ENCODE measurements at places on chromosomes 5 and 9.

DNA sequence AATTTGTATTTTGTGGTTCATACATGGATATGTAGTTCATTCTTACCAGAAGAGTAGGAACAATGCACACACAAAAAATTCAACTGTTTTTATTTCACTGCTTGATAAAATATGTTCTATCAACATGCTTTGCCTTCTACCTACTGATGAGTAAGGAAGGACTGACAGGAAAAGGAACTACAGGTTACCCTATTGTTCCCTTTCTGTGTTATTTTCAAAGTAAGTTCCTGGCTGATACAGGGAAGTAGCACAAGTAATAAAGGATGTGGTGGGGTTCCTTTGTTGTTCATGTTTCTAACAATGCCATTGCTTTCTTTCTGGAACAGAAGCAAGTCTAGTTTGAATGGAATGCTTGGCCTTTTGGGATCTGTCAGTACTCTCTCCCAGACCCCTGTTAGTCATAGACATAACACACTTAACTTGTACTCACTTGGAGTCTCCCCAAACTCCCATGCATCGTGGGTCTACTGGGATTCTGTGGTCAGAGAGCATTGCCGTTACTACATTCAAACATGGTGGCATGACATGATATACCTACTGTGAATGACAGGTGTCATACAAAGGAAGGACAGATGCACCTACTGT, 20.2 kb upstream of the ALDOB start:
- no peak for DNase-seq

GRCh38 chr9:96344458-96345180, 38.9 kb downstream of the SLC35D2 start:
- DNase-seq, result peak; percentile 97

- DNase-seq, result no peak
Observed at GRCh38 chr5:171524466-171524865, 105.0 kb downstream of the FGF18 start.

DNA sequence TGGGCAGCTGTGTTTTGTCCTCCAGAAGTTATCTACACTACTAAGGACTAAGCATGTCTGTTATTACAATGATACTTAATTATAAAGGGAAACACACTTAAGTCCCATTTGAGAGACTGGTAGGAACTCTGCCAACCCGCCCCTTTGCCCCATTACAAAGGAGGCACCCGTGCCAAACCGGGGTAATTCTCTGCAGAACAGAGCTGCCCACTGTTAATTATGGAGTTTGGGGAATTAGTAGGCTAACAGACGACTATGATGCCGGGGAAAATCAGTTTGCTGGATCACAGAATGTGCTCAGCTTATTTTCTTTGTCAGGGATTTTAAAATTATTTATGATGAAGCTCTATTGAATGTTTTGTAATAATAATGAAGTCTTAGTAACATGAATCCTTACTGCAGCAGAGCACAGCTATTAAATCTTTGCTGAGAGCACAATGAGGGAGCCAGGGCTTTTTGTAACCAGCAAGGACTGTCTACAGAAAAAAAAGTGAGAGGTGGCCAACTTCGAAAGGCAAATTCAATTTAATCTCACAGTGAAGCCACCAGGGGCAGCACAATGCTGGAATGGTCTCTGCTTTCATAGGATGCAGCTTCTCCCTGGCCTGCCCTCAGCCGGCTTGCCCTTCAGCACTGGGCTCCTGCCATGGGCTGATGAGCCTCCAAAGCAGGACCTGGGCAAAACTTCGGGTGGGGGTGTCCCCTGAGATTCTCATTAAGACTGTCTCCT, 134.5 kb downstream of the GNAQ start:
- DNase-seq, result no peak

- no peak for DNase-seq
Observed at GRCh38 chr5:132449060-132449459, 41.5 kb downstream of the IRF1 start.

DNA sequence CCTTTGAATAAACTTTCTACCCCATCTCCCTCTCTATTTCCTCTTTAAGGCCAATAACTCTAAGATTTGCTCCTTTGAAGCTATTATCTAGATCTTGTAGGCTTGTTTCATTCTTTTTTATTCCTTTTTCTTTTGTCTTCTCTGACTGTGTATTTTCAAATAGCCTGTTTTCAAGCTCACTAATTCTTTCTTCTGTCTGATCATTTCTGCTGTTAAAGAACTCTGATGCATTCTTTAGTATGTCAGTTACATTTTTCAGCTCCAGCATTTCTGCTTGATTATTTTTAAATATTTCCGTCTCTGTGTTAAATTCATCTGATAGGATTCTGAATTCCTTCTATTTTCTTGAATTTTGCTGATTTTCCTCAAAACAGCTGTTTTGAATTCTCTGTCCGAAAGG, 15.3 kb upstream of the LIX1 start:
- DNase-seq, result no peak

DNA sequence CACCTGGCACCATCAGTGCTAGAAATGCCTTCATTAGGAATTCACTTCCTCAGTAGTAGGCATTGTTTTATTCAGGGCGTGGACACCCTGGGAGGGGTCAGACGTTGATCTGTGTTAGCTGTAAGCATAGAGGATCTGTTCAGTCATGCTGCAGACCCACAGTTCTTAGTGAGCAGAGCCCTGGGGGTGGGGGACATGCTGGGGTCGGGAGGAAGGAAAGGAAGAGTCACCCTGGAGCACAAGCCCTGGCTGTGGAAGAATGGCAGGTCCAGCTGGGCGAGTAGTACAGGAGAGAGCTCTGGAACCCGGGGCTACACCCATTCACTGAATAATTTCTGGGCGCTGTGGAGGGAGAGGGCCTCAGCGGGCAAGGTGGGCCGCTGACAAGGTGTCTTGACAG, 172.5 kb downstream of the FSTL4 start:
- DNase-seq, result no peak

DNA sequence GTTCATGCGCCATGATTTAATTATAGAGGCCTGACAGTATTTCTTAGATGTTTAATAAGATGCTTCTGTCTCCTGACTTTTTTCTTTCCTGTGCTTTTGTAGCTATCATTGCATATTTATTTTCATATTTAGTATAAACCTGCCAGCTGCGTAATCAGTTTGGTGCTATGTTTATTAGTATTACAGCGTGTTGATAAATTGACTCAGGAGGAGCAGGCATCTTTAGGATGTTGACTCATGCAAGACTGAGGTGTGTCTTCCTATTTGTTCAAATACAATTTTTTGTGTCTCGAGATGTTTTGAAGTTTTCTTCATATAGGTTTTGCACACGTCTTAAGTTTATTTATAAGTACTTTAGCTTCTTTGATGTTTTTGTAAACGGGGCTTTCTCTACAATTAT, 35.9 kb upstream of the EXOC3 start:
- no peak for DNase-seq

DNA sequence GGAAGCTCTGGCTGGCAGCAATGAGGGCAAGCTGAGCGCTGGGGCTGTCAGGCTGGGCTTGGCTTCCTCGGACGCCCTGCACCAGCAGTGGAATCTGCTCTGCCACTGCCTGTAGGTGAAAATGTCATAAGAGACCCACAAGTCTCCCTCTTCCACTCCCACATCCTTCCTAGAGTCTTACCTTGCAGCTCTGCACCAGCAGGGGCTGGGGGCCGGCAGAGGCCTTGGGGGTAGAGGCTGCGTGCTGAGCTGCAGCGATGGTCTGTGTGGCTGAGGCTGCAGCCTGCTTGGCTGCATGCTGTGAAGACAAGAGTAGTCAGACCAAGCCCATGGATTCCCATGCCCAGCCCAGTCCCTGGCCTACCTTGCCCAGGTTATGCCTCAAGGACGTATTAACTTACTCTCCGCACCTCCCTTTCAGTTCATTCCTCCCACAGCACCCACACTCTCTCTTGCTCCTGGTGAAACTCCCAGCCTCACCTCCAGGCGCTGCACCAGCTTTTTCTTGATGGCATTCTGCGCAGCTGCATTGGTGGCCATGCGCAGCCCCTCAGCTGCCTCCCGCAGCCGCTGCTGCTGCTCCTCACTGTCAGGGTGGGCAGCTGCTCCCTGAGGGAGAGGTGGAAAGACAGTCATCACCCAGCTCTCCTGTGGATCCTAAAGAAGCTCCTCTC, 17.3 kb downstream of the TLN1 start:
- no peak for DNase-seq

- no peak for DNase-seq
Observed at GRCh38 chr9:126806336-126806735, 1.5 kb downstream of the ZBTB43 start.

- DNase-seq, result no peak
Observed at GRCh38 chr5:35248843-35249780, 18.8 kb upstream of the PRLR start.

DNA sequence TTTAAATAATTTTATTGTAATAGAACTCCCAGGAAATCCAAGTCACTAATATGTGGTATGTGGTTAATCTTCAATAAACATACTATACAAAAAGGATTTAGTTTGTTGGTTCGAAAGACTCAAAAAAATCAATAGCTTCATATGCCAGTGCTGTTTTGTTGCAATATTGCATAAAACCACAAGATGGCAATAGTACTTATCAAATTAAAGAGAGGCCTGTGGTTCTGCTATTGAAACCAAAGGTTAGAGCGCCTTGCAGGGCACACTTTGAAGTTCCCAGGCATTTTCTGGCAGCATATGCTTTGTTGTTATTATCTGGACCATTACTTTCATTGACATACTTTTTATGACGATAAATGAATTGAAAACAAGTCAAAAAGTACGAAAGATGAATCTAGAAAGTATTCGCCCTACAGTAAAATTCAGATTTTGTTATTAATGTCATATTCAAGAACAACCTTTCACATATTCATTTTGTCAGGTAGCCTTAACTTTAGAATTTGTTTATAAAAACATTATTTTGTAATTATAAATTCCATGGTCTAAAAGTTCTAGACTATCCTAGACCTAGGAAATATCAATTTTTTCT, 316.3 kb downstream of the MCTP1 start:
- peak; percentile 37 for DNase-seq

DNA sequence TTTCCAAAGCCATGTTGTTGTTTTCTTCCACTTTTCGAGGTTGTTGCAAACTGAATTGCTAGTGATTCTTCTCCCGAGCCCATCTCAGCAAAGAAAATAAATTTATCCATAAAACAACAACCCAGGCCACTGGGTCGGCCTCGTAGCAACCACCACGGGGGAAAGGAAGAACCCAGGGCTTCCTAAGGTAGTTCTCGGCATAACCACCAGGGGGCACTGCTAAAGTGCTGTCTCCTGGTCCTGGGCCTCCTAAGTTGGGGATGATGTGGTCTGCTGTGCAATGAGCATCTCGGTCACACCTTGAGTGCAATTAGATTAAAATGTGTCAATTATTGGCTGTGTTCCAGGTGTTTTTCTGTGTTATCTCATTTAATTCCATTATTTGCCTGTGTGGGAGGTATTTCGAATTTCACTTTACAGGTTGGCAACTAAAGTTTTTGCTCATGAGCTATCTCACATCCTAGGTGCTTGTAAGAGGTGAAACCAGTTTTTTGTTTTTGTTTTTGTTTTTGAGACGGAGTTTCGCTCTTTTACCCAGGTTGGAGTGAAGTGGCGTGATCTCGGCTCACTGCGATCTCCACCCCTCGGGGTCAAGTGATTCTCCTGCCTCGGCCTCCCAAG, 102.8 kb upstream of the DAP start:
- DNase-seq, result peak; percentile 51

- no peak for DNase-seq
Observed at GRCh38 chr5:38008198-38008597, 168.4 kb upstream of the GDNF start.

DNA sequence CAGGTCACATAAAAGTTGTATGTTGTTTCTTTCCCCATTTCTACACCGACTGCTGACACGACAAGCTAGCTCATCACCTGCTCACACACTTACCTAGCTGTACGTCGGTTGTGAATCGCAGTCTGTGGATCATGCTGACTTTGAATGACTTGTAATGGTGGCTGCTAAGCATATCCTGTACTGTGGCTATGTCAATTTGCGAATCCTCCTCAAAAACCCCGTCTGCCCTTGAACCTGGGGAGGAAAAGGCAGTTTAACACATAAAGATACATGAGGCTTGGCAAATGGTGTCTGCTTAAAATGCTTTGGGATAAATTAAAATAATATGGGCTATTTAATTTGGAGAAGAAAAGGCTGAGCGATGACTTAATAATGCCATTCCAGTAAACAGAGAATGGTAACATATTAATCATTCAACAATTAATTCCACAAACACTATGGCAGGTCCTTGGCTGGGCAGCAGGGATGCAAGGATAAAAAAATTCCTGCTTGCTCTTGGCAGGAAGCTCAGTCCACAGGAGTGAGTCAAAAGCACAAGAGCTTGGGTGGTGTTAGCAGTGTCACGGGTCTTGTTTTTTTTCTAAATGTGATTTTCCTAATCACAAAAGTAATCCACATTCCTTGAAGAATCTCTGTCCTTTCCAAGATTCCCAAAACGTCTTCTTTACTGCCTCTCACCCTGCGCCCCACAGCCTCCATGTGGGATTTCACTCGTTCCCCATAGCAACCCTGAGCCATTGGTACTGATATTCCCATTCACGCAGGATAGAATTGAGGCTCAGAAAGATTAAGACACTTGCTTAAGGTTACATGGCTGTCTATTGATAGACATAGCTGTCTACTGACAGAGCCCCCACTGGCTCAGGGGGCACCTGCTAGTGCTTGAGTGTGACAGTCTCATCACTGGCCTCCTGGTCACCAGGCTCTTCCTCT, 222.4 kb downstream of the MAPKAP1 start:
- no peak for DNase-seq

GRCh38 chr9:22079873-22080341, 70.8 kb upstream of the CDKN2B start:
- no peak for DNase-seq

DNA sequence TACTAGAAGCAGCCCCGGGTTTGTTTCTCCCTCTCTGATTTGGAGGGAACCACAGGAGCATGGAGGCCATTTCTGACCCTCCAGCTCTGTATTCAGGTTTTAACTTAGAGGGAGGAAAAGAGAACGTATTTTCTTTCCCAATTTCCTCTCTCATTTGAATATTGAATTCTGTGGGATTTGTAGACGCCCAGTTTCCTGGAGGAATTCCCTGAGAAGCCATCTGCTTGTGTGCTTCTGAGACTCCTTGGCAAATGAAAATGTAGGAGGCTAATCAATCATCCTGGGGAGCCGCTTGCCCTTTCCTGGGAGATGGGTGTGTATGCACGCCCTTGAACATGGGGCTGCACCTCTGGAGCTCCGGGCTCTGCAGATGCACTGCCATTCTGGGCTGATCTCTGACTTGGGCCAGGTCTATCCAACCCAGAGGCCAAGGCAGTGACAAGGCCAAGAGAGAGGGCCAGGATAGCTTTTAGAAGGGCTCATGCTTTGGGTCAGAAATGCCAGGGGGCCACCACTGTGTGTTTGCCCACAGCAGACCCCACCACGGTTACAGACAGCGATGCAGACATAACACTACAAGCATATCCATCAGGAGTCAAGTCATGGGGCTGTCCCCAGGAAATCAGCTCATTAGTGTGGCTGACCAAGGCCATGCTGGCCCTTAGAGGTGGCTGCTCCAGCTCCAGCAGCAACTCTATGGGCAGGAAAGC, 174.5 kb downstream of the C5orf15 start:
- no peak for DNase-seq
